Activated T-helper 1 cell treated with anti-CD3 and anti-CD28 coated beads, Interleukin-2, amount 50 U/mL, for 16 hours (primary cell): ENCODE measurements at places on chromosomes 4 and X.

GRCh38 chrX:41128955-41129354, 43.7 kb downstream of the USP9X start:
- DNase-seq = no peak

- DNase-seq = no peak
These were observed 128.2 kb downstream of the ANAPC10 start for GRCh38 chr4:144969821-144970220.

- DNase-seq = no peak
These were observed 30.8 kb downstream of the DIAPH2 start for GRCh38 chrX:96715481-96715880.

GRCh38 chr4:122810669-122811068, 16.0 kb upstream of the FGF2 start:
- no peak for DNase-seq

- no peak for DNase-seq
These were observed 2.4 kb downstream of the CHST7 start for GRCh38 chrX:46575991-46576392.

- no peak for DNase-seq
These were observed 74.1 kb upstream of the MAOA start for GRCh38 chrX:43581888-43582539.

- DNase-seq = no peak
These were observed at the start of gene PDZD4 for GRCh38 chrX:153829799-153830639. TSS of gene PDZD4 (minus strand) at chrX:153830544. CDS start at chrX:153830298, 246 bp downstream.

DNA sequence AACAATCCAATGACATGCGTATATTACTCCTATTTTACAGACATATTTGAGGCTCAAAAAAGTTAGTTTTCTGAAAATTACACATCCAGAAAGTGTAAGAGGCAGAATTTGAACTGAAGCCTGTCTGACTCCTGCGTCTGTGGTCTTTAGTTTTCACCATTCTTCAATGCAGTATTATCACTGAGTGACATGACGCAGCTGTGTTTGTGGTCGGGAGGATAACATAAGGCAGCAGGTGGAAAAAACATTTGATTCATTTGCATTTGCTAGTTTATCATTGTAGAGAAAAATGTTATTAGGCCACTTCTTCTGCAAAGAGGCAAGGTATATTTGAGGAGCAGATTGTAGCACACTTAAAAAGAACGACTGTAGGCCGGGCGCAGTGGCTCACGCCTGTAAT, 186.7 kb downstream of the TENM3 start:
- no peak for DNase-seq

- no peak for DNase-seq
These were observed 61.3 kb downstream of the SH3RF1 start for GRCh38 chr4:169209388-169209883.

- DNase-seq = no peak
These were observed 264.3 kb downstream of the NPFFR2 start for GRCh38 chr4:72295966-72296557.

GRCh38 chrX:28016823-28017222, 35.6 kb upstream of the DCAF8L1 start:
- no peak for DNase-seq

- no peak for DNase-seq
These were observed 14.2 kb upstream of the BBS12 start for GRCh38 chr4:122718281-122718680.

DNA sequence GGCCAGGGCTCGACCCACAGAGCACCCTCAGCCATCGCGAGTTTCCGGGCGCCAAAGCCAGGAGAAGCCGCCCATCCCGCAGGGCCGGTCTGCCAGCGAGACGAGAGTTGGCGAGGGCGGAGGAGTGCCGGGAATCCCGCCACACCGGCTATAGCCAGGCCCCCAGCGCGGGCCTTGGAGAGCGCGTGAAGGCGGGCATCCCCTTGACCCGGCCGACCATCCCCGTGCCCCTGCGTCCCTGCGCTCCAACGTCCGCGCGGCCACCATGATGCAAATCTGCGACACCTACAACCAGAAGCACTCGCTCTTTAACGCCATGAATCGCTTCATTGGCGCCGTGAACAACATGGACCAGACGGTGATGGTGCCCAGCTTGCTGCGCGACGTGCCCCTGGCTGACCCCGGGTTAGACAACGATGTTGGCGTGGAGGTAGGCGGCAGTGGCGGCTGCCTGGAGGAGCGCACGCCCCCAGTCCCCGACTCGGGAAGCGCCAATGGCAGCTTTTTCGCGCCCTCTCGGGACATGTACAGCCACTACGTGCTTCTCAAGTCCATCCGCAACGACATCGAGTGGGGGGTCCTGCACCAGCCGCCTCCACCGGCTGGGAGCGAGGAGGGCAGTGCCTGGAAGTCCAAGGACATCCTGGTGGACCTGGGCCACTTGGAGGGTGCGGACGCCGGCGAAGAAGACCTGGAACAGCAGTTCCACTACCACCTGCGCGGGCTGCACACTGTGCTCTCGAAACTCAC, 3.6 kb downstream of the MID1IP1 start:
- no peak for DNase-seq

GRCh38 chr4:87498446-87498900, 30.7 kb downstream of the SPARCL1 start:
- no peak for DNase-seq

- DNase-seq = no peak
These were observed 207.2 kb upstream of the CNKSR2 start for GRCh38 chrX:21167011-21167410.

- DNase-seq = no peak
These were observed 7.0 kb downstream of the USP46 start for GRCh38 chr4:52651996-52652672.

DNA sequence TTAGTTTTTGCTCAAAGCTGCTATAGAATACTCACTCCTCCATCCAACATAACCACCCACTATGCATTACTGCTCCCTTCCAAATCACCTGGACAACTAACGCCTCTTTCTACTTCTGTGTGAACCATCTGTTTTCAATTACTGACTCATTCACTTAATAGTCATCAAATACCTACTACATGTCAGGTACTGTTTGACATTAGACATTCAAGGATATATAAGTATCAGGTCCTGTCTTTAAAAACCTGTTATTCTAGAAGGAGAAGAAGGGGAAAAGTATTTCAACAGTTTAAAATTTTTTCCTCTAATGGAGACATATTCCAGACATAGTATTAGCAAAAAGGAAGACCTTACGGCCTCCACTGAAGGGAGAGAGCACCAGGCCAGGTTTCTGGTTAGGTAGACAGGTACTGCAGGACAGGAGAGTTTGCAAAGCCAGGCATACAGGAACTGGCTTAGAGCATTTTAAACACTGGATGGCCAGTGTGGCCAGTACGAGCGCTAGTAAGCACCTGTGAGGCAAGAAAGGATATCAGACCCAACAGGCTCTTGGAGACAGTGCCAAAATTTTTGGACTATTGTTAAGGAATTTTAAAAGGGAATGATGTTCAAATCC, 39.0 kb downstream of the SH3RF1 start:
- no peak for DNase-seq

- no peak for DNase-seq
These were observed 235.6 kb downstream of the TRIML1 start for GRCh38 chr4:188374871-188375270.

DNA sequence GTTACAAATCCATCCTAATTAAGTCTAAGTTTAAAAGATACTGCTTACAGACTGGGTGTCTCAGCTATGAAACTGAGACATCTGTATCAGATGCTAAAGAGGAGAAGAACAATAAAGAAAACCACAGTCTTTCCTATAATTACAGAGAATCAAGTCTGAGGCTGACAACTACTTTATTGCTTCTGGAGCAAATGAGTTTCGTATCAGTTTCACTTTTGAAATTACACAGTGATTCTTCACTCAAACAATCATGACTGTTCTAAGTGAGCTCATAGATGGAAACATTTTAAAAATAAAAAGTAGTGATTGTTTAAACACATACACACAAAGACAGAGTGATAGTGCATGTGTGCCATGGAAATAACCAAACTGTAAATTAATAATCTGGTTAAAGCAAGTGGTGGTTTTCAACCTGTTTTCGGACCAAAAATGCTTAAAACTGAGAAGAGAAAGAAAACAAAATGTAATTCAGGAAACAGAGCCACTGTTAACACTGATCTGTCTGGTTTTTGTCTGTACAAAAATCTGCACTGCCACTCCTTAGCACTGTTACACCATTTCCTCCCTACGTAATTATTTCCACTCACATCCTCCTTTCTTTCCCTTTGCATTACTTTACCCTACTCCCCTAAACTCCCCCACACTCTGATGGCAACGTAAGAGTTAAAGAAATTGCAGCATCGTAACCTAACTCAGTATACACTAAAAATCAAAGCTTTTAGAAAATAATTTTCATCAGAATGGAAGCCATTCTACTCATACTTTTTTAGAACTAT, 12.5 kb downstream of the RFC1 start:
- no peak for DNase-seq
